Skin of body (tissue), 3 donors: ENCODE measurements at places on chromosomes 5 and 9. TPM values are rescaled to one million over a fixed set of nuclear protein-coding genes. Genes with fewer than 3 reads are reported as not detected.
A peak's percentile ranks its signal among the peaks of the same experiment; 100 is the strongest.

The PKN3 gene
- 2.0 TPM for total RNA-seq

- no peak for DNase-seq
Measured at GRCh38 chr9:100587375-100587774, 9.5 kb downstream of the CAVIN4 start.

DNA sequence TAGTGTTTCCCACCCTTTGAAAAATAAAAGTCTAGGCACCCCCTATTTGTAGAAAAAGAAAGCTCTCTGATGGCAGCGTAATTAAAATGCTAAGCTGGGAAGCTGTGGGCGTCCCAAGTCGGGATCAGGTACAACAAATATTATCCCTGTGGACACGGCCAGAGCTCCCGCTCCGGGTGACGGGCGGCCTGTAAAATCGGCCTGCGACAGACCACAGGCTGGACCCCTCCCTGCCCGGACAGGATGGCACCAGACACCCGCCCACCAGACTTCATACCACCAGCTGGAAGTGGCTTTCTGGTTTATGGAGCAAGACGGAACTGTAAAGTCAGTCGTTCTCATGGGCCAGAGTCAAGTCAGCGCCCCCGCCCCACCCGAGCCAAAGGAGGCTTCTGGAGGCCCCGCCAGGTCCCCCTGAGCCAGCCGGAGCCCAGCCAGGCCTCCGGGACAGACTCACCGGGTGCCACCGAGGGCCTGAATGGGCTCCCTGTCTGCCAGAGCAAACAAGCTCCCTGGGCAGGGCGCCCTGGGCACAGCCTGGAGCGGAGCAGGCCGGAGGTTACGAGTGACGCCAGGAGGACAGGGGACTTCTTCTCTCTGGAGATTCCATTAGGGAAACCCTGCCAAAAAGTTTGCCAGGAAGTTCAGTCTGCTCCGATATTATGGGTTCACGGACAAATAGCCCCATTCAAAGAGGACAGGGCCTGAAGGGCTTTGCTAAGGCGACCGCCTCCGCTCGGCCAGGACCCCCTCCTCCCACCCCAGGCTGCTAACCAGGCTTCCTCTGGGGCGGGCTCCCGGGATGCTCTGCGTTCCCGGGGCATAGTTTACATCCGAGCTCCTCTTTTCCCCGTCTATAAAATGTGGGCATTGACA, 173.7 kb downstream of the ERCC6L2 start:
- DNase-seq, result no peak

DNA sequence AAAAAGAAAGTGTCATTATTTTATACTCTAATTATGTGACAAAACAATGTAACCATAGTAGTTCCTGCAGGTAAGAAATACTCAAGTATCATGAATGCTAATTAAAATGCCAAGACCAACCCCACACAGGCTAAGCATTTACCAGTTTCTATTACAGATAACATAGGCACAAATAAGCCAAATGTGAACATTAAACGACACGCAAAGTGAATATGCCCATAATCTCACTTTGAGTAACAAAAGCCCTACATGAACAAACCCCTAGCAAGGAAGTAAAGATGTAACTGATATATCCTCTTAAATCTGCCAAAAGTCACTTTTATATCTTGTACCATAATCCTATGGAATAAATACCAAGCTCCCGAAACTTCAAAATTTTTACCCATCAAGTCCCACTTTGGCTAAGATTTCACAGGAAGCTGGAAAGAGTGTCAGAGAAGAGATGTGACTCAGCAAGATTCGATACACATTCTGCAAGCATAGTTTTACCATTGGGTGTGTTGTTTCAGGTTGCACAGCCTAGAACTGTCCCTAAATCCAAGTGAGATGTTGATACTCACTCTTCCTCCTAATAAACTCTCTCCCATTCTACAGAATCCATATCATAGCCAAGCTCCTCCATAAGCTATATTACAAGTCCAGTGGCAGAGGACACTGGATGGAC, 28.8 kb downstream of the TRPM6 start:
- DNase-seq, result no peak

GRCh38 chr5:156359476-156359875, 32.5 kb downstream of the SGCD start:
- DNase-seq, result peak; percentile 4

The KCNV2 gene
- not detected for total RNA-seq

DNA sequence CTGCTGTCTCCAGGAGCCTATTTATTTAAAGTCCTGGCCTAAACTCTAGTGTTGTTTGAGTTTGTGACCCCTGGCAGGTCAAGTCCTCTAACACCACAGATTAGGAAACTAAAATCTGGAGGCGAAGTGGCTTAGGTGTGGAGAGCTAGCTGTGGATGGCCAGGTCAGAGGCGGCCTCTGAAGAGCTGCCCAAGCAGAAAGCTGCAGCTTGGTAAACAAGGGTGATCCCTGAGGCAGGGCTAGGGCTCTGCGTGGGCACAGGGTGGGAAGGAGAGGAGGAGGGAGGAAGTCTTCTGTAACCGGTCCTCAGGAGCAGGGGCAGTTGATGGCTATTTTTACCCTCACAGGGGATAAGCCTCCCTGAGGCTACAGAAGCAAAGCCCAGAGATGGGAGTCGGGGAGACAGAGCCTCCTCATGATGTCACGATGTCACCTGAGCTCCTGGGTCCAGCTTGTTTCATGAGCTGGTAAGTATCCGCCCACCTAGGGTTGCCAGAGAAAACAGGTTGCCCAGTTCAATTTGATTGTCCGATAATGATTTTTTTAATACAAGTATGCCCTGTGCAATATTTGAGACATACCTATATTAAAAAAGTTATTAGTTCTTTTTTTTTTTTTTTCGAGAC, 25.9 kb upstream of the BOD1 start:
- no peak for DNase-seq

The PCDHB10 gene
- total RNA-seq, result 1.8 TPM
